Activated CD8-positive, alpha-beta memory T cell treated with anti-CD3 and anti-CD28 coated beads for 4 hours (primary cell): ENCODE measurements at places on chromosomes 4 and X.

DNA sequence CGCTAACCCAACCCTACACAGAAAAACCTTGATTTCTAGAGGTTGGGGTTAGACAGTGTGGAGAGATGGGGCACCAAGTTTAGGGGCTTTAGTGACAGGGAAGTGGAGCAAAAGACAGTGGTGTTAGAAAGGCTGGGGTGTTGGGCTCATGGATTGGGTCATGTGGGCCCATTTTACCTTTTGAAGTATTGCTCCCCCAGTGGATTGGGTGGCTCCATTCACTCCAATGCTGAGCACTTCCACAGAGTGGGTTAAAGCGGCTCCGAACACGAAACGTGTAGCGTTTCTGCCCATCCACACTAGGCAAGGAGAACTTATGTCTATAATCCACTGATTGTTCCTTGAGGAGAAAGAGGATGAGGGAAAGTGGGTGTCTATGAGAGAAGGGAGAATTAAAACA lies 2.3 kb downstream of the IL2RG start:
- no peak for DNase-seq

GRCh38 chr4:158933236-158933635 lies 164.4 kb downstream of the FNIP2 start:
- DNase-seq, result no peak

DNA sequence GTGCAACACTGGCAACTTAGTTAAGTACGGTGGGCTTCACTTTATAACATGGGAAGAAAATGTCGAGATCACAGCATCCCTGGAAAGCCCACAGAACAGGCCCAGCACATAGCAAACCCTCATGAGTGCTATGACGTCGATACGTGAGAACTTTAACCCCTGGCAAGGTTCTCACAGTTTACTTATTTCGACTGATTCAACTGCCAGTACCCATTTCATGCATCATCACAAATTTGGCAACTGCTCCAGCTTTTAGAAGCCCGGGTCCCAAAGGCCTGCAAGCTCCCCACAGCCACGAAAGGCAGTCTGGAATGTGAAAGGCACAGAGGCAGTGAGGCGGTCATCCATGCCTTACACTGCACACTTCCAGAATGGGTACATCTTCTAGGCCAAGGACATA lies 41.2 kb downstream of the RELL1 start:
- no peak for DNase-seq

GRCh38 chrX:70066646-70067045 lies 4.4 kb downstream of the OTUD6A start:
- DNase-seq, result no peak

DNA sequence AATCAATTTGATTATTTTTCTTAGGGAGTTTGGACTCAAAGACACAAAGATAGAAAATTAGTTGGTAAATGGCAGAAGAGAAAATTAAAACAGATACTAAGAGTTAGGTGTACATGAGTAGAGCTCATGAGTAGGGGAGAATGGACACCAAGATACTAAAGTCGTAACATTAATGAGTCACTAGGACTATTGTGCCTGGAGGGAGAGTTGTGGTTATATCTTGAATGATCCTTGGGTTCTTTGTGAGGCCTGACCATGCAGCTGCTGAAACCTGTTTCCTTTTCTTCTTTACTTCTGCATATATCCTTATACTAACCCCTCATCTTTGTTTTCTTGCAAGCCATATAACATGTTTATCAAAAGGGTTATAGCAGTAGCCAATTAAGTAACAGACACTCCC lies 532.8 kb downstream of the RPA4 start:
- DNase-seq, result no peak

- DNase-seq, result no peak
Measured at GRCh38 chrX:155767051-155767875, 113.9 kb upstream of the VAMP7 start.

- DNase-seq, result no peak
Measured at GRCh38 chrX:72027024-72027913, 104.4 kb downstream of the RTL5 start.

- no peak for DNase-seq
Measured at GRCh38 chr4:154606728-154607723, 5.4 kb downstream of the FGG start.

- no peak for DNase-seq
Measured at GRCh38 chr4:165458471-165458870, 79.7 kb downstream of the CPE start.

DNA sequence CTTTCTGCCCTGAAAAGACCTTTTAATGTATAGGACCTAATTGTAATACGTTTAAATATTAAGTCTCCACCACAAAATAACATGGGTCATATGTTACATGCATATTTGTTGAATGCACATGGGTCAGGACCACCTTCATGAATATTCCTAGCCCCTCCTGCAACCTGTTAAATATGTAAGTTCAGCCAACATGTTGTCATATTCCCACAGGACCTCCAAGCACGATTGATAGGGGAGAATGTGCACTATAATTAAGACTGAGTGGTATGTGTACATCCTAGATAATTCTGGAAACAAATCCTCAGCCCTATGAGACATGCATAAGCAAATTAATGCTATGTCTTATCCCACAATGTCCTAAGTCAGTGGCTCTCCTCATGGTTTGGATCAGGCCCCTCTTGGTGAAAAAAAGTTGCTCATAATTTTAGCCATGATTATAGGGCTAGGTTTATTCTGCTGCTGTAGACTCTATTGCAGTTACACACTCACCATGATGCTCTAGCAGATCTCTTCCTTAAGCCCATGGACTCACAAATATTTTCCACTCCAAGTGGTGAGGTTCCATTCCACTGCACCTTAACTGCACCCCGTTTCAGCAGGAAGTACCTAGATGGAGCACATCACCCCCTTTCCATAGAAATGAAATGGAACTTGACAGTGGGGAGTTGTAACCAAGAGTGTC lies 10.2 kb downstream of the TIGD2 start:
- DNase-seq, result no peak

DNA sequence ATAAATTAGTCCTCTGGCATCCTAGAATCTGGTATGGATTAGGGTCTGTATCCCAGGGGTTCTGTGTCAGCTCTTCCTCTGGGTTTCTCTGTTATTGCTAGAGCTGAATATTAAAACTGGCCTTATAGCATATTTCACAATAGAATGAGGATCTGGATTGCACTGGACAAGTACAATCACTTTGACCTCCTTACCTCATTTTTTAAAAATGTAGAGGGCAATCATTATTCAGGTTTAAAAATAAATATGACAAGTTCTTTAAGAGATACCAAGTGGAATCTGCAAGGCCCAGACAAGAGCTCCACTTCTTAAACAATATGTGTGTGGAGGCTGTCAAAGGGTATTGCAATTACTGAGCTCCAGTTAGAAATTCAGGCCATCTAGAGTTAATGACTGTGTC lies 1.4 kb downstream of the PALLD start:
- DNase-seq, result no peak

GRCh38 chr4:7947927-7948326 lies 8.3 kb upstream of the AFAP1 start:
- DNase-seq, result no peak

DNA sequence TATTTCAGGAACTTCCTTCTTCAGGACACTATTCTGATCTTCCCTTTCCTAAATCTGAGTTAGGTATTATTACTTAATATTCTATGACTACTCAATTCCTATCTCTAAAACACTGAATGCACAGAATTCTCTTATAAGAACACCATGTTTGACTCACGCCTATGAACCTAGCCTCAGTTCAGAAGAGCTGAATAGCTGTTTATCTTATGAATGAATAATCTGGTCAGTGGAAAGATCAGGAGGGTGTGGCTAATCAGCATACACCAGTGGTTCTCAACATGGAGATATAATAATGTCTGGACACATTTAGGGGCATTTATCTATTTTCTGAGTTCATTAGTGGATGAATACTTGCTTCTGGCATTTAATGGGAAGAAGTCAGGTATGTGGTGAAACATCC lies 24.2 kb downstream of the EPHA5 start:
- DNase-seq, result no peak

- DNase-seq, result no peak
Measured at GRCh38 chr4:8560265-8561047, 19.7 kb upstream of the GPR78 start.

DNA sequence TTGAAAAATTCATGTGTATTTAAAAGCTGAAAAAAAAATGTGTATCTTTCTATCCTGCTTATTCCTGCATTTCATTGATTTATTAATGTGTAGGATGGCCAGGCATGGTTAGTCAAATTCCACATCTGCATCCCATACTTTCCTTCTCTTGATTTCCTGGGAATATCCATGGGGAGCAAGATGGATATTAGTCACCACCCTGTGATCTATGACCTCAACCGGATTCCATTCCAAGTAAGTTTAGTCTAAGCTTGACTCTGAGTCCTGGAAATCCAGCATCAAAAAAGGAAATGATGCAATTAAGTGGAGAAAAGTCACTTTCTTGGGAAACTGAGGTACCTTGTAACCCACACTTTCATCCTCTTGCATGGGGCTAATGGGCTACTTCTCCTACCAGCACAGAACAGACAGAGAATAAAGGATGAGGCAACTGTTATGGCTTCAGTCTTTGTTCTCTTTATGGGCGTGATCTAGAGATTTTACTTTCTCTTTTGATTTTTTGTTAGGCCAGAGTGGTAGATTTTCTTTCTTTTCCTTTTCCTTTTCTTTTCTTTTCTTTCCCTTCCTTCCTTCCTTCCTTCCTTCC lies 17.1 kb upstream of the BEX4 start:
- DNase-seq, result no peak

DNA sequence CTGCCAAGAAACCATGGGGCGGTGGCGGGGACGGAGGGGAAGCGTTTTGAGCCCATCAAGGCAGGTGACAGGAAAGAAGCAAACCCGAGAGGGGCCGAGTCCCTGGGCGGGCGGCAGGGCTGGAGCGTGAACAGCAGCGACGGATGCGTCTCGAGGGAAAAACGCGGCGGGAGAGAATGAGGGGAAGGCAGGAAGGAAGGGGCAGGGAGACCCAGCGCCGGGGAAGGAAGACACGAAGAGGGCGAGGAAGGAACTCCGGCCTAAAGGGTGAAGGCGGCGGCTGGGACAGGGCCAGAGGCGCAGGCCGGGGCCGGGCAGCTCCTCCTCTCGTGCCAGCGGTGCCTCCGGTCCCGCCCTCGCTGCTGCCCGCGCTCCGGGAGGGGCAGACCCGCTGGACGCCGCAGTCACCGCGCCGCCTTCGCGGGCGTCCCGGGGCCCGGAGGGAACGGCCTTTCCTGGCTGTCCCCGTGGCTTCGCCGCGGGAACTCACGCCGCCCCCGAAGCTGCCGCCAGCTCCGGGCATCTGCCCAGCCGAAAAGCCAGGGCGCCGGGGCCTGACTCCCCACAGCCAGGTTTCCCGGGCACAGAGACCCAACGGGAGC lies 751 bp upstream of the RGS12 start:
- DNase-seq, result no peak

GRCh38 chr4:7358100-7358735 lies 76.5 kb downstream of the PSAPL1 start:
- no peak for DNase-seq

- no peak for DNase-seq
Measured at GRCh38 chr4:147192679-147193078, 247.0 kb upstream of the TTC29 start.

GRCh38 chr4:158929939-158930638 lies 161.3 kb downstream of the FNIP2 start:
- DNase-seq, result no peak

- no peak for DNase-seq
Measured at GRCh38 chrX:49880668-49881067, 1.4 kb downstream of the USP27X start.

GRCh38 chr4:83582289-83582785 lies 46.4 kb downstream of the GPAT3 start:
- DNase-seq, result no peak

- DNase-seq, result no peak
Measured at GRCh38 chrX:106356580-106356979, 188.5 kb downstream of the PWWP3B start.

DNA sequence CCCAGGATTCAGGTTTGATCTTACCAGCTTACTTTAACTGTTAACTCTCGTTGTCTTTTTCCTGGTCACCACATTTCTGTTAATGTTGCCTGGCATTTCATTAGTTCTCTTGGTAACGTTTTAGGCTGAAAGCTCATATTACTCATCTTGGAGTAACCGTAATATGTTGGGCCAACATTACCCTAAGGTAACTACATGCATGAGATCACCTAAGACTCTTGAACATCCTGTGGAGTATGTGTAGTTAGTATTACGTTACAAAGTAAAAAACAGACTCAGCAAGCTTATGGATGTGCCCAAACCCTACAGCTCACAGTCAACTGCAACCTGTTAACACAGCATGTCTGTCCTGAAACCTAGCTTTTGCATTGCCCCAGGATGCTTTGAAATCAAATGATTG lies 203.3 kb upstream of the HS3ST1 start:
- DNase-seq, result no peak
